ENCODE measurements at places on chromosomes 16 and 17.

- no peak for DNase-seq
These were observed 15.5 kb upstream of the CMIP start for GRCh38 chr16:81429045-81429521.

DNA sequence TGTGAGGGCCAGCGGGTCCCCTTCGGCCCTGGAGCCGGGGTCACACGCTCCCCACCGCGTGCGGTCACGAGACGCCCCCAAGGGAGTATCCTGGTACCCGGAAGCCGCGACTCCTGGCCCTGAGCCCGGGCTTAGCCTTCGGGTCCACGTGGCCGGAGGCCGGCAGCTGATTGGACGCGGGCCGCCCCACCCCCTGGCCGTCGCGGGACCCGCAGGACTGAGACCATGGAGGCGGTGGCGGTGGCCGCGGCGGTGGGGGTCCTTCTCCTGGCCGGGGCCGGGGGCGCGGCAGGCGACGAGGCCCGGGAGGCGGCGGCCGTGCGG, at the start of gene NAGLU:
Gene NAGLU, plus strand, starts transcription at position 194 of the 324 bp plus-strand sequence. Its CDS starts 32 bp downstream, at position 226.
- peak; percentile 94 for DNase-seq

- DNase-seq, result peak; percentile 89
These were observed 178.7 kb downstream of the SEC14L1 start for GRCh38 chr17:77319211-77320043.

DNA sequence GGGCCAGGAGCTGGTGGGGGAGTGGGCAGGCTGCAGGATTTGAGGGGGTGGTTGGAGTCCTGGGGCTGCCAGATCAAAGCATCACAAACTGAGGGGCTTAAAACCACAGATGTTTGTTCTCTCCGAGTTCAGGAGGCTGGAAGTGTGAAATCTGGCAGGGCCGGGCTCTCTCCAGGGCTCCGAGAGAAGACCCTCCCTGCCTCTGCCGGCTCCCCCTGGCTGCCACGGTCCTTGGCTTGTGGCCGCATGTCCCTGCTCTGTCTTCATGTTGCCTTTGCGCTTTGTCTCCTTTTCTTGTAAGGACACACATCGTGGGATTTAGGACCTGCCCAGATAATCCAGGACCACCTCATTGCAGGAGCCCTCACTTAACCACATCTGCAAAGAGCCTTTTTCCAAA, 139.8 kb upstream of the GSE1 start:
- no peak for DNase-seq

DNA sequence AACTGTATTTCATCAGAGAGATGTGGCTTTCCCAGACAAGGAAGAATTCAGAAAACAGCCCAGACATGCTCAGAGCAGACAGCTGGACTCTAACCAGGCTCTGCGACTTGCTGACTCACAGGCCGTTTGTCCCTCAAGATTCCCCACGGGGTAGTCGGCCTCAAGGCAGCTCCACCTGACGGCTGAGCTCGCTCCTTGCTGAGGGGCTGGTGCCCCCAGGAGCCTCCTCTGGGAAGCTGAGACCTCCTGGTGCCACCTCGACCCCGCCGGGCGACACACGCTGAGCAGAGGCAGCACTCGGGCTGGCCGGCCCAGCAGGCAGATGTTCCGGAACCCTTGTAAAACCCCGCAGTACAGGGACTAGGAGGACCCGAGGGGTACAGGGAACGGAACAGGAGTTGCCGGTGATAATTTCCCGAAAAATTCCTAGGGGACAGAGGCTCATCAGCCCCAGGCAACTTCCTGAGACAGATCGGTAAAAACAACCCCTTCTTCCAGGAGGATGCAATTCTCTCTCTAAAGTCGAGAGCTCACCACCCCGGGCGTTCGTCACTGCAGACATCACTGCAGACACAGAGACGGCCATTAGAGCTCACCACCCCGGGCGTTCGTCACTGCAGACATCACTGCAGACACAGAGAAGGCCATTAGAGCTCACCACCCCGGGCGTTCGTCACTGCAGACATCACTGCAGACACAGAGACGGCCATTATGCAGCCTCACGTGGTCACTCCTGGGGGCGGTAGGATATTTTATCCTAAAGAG, 19.9 kb downstream of the RPH3AL start:
- peak; percentile 21 for DNase-seq

- DNase-seq, result no peak
These were observed 43.9 kb downstream of the TSC2 start for GRCh38 chr16:2091547-2092255.

GRCh38 chr16:56910654-56911539, 21.0 kb upstream of the HERPUD1 start:
- no peak for DNase-seq

GRCh38 chr16:80260906-80261311, 279.9 kb upstream of the DYNLRB2 start:
- DNase-seq, result no peak

DNA sequence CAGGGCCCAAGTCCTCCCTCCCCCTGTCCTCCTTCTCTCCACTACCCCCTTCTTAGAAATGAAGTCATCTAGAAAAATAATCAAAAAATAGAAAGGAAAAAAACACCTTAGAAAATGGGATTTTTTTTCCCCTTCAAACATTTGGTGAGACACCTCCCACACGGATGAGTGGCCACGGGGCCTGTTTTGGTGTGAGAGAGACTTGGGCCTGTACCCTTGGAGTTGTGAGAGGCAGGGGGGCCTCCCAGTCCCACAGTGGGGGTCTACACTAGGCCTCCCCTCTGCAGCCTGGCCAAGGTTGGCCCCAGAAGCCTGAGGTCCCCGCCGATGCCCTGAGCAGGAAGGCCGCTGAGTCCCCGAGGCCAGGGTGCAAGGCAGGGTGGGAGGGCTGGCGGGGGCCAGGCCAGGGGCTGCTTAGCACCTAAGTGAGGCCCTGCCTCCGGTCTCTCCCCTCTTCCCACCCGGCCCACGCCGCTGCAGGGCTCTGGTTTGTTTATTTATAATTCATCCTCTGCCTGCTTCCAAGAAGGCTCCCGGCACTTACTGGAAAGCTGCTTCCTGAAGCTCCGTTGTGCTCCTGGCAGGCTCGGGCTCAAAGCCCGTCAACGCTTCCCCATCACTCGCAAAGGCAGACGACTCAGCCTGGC, 26.4 kb downstream of the NPTX1 start:
- no peak for DNase-seq

DNA sequence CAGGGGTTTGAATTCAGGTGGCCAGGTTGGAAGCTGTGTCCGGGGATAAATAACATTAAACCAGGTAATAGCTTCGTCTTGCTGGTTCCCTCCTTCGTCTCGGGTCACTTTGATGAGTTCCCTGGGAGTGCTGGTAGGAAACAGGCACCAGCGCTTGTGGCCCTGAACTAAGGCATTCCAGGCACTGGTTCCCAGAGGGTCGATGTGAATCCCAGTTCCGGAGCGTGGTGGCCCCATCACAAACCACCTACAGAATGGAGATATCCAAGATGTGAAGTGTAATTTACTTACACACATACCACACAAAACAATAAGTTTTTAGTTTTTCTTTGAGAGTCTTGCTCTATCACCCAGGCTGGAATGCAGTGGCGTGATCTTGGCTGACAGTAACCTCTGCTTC, 2.6 kb downstream of the JMJD6 start:
- DNase-seq, result peak; percentile 60

GRCh38 chr16:89705006-89705405, 3.5 kb upstream of the SPATA2L start:
- DNase-seq, result no peak

DNA sequence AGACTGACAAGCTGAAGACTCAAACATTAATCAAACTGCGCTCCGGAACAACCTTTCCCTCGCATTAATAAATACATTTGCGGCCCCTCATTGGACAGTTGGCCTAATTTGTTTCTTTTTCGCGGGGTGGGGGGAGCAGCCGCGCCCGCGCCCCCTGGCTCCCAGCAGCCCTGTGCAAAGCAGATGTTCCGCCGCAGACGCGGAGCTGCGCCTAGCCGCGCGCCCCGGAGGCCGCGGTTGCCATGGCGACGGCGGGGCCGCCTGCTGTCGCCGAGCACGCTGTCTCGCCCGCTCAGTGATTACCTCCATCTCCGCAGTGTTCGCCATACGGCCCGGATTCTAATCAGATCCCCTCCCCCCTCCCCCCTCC, 25.5 kb downstream of the COPZ2 start:
- DNase-seq, result peak; percentile 86

- no peak for DNase-seq
These were observed 77.6 kb downstream of the EMP2 start for GRCh38 chr16:10502776-10503175.
